ENCODE measurements at places on chromosomes 4 and X.

GRCh38 chr4:43357252-43357974 lies 464.9 kb downstream of the GRXCR1 start:
- DNase-seq: no peak

DNA sequence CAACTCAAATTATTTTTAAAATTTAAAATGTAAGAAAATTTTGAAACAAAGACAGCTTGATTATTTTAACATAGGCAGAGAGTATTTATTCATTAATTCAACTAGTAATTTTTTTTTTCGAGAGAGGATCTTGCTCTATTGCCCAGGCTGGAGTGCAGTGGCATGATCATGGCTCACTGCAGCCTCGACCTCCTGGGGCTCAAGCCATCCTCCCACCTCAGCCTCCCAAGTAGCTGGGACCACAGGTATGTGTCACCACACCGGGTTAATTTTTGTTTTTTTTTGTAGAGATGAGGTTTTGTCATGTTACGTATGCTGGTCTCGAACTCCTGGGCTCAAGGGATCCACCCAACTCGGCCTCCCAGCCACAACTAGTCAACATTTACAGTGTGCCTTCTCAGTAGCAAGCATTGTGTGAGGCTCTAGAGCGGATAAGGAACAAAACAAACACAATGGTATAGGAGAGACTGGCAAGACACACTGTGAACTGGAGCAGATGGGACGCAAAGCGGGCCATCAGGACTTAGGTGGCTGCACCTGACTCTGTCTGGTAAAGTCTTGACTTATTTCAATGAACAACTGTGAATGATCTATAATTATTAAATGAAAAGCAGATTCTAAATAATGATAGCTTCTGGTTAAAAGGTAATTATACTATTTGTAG lies 21.6 kb downstream of the SETD7 start:
- DNase-seq: no peak

- no peak for DNase-seq
Measured at GRCh38 chr4:67714248-67714583, 13.3 kb upstream of the UBA6 start.

GRCh38 chr4:90137555-90137954 lies 10.4 kb downstream of the CCSER1 start:
- no peak for DNase-seq

DNA sequence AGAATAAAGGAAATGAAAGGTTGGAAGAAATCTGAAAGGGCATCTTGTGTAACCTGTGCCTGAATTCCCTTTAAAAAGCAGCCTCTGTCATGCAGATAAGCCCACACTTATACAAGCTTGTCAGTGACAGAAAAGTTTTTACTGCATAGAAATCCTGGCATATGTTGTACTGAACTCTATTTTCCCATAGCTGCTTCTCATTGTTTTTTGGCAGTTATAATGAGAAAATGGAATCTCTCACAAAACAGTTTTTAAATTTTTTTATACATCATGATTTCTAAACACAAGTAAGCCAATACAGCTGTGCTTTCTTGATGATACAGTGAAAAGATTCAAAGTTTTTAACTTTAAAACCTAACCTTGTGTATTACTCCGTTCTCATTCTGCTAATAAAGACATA lies 511.4 kb upstream of the ARX start:
- DNase-seq: no peak

GRCh38 chr4:145886871-145887240 lies 51.8 kb downstream of the ZNF827 start:
- DNase-seq: no peak

GRCh38 chr4:37139987-37140386 lies 104.6 kb upstream of the NWD2 start:
- DNase-seq: no peak
